ENCODE measurements at places on chromosomes 6 and 20.

DNA sequence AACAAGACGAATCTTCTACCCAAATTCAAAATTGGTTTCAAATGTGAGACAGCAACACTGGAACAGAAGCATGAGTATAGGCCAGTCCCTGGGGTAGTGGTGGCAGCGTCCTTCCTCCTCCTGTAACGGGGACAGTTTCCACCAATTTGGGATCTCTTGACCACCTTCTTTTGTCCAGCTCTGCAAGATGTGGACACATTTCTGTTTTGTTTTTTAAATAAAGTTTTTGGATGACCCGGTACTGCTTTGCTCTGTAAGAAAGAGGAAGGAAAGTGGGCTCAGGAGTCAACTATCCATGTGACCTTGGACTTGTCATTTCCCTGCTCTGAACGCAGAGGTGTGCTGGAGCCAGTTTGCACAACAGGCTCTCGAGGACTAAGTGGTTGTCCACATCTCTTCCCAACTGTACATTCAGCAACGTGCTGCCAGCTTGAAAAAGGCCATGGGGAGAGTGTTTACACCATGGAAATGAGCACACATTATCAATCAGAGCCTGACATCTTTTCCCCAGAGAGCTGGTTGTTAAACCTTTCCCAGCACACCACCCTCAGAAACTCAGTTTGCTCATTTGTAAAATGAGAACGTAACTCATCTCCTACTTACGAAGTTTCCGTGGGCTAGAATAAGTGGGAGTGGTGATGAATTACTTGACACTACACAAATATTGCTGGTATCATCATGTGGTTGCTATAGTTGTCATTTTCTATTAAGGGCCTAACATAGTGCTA is 66.5 kb downstream of the ADTRP start:
- no peak for DNase-seq

- no peak for DNase-seq
Observed at GRCh38 chr6:21613809-21614208, 20.3 kb downstream of the SOX4 start.

- no peak for DNase-seq
Observed at GRCh38 chr6:101539510-101540245, 146.2 kb downstream of the GRIK2 start.

DNA sequence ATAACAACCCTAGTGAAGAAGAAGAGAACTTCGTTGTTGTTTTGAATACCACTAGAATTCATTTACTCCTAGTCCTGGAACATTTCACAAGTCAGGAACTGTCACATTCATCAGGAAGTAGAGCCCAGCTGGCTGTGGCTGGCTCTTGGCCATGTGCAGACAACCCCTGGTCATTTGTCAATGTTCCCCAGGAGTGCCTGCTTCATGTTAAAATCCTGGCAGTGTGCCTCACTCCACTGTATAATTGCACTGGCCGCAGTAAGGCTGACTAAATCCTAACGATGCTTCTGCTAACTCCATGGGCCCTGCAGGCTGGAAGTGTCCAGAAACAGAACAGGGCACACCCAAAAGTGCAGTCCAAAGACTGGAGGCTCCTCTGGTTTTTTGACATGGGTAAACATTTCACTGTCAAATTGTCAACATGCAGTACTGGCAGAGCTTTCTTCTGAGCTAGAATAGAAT is 41.5 kb upstream of the ADGRF1 start:
- DNase-seq = no peak

GRCh38 chr6:24974182-24975171 is 38.7 kb upstream of the RIPOR2 start:
- no peak for DNase-seq

DNA sequence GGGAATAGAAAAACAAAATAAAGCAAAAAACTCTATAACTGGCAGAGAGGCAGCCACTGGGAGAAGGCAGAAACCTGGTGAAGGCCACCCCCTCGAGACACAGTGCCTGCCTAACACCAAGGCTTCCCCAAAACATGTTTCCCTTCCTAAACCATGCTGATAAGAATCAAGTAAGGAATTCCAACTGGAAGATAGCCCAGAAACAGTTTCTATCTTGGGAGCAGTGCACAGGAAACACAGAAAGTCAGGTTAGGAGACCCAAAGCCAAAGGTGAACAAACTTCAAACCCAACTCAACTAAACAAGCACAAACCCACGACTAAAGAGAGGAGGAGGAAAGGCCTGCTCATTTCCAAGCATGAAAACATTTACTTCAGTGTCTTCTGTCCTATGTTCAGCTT is 433.7 kb upstream of the RGS17 start:
- DNase-seq = no peak

DNA sequence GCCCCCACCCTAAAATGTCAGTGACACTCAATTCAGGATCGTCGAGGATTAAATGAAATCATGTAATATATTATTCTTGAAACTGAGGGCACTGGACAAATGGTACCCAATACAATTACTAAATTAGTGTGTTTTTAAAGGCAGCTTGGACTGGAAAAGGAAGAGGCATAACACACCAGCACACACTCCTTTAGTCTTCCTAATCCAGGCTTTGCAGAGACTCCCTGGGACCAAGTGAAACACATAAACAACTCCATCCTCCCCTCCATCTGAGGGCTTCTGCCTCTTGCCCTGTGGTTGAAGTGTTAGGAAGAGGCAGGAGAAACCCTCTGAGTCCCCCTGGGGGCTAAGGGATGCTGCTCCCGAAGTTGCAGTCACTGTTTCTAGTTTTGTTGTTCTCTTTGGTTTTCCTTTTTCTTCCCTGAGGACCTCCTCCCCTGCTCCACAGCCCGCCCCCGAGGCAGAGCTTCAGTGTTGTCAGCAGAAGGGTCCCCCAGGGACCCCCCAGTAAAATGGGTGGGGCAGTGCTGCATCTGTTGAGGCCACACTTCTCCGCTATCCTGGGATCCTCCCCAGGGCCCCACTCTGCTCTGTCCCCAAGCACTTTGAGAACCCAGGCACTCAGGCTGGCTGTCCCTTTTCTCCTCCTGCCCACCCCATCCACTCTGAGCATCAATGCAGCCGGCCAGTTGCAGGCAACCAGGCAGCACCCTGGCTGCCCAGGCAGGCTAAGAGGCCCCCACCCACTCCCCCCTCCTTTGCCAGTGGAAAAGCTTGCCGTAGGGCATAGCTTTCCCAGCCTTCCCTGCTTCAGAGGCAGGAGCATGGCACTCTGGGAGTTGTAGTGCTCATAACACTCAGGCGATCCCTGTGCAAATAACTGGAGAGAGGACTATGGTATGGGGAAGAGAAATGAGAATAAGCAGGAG is 5.9 kb downstream of the TMEM63B start:
- DNase-seq = no peak

DNA sequence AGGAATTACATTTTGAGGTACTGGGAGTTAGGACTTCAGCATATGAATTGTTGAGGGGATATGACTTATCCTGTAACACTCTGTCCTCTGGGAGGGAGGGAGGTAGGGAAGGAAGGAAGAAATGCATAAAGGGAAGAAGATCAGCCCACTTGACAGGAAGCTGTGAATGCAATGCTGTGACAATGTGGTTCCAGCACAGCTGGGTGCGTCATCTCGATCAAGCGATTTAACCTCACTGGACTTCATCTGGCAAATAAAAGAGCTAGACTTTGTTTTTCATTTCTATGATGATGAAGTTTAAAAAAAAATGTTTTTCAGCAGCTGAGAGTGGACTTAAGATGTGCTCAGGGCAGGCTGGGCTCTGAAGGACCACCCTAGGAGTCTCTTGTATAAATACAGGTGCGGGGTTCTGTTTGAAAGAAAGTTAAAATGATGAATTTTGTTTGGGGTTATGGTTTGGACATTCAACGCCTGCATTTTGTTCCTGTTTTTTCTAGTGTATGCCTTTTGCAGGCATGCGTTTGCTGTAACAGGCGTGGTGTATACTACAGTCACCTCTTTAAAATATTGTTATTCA is 178.1 kb downstream of the RIMS1 start:
- no peak for DNase-seq

DNA sequence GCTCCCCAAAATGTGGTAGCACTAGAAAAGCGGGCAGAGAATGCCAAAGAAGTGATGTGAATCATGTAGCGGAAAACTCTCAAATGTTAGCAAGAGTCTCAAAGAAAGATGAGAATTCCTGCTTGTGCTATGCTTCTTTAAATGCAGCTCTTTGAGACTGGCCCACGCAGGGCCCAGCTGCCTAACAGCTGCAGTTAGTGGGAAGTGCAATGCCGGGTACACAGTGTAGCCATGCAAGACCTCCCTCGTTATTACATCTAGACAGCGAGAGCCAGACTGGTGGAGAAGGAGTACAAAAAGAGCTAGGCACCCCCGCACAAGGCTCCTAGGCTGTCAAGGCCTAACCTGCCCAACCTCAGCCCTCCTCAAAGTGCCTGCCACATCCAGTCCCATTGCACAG is 201.7 kb upstream of the PRDM1 start:
- DNase-seq = no peak

DNA sequence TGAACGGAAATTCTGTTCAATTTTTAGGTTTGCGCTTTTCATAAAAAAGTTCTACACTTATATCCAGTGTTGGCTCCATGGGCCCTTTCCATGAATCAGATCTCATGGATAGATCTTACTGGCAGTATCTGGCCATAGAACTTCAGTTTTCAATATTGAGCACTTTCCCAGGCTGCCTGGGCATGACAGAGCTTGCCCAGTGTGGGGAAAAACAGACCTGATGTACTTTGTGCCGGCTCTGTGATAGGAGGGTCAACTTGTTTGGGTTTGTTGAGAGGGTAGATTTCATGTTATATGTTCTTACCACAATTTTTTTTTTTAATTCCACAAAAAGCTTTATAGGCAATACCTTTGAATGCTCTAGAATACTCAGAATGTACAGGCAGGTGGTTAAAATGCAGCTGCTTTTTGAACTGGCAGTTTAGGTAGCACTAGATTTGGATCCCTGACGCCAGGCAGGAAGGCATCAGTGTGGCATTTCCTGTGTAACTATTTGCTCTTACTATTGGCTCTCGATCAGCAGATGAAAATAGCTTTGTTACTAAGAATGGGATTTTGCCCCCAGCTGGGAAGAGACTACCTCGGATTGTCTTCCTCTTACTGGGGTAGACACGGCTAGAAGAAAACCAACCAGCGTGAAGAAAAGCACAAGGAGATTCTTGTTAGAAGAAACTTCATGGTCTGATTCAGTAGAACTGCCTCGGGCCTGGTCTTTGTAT is 404.9 kb upstream of the SOX4 start:
- no peak for DNase-seq

GRCh38 chr6:119163006-119163405 is 84.5 kb upstream of the FAM184A start:
- no peak for DNase-seq

GRCh38 chr6:105994591-105995390 is 91.3 kb upstream of the PRDM1 start:
- DNase-seq = no peak

- no peak for DNase-seq
Observed at GRCh38 chr6:30965140-30965601, 18.3 kb upstream of the MUC21 start.

DNA sequence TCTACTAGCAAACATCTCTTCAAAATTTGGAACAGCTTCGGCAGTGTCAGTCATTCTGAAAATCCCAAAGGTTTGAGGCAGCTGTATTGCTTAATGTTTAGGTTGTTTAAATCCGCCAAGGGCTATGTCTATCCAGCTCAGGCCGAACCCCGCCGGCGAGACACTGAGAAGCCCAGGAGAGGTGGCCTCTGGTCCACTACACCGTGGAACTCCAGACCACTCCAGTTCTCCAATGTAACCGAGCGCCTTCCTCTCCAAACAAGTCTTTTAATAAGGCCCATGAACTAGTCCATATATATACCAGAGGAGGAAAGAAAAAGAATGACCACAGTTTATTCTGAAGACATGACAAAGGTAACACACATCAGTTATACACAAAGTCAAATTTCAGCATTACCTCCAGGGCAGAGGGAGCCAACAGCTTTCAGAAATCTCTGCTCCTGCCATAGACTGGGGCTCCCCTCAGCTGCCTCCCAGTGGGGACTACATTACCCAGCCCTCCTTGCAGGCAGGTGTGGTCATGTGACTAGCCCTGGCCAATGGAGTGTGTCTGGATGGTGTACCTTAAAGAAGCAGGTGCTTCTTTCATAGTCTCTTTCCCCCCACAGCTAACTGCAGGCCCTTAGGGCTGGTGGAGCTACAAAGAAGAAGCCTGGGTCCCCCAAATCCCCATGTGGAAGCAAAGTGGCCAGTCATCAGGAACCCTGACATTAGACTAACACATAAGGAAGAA is at the start of gene RAMACL:
RAMACL (minus strand) TSS at position 255 of the 733 bp plus-strand sequence; CDS start at position 54, 201 bp downstream.
- no peak for DNase-seq

- no peak for DNase-seq
Observed at GRCh38 chr6:45738057-45738455, 277.6 kb downstream of the CLIC5 start.

DNA sequence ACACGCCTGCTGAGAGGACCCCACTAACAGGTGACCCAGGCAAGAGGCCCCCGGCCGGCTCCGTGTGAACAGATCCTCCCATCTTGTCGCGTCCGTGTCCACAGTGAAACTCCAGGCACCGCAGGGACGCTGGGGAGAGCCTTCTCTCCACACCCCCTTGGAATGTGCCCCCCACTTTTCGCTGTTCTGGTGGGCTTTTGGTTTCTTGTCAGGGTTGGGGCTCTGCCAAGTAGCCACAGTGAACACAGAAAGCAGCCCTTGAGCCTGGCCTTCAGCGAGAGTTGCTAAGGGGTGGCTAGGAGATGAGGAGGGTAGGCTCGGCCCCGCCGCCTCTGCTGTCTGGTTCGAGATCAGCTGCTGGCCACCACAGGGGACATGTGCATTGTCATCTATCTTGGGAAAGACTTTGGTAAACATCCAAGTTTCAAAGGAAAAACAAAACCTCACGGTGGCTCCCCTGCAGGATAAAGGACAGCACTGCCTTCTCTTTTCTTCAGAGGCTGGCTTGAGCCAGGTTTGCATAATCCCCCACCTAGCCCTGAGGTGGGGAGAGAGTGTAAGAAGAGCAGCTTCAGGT is 22.7 kb downstream of the SYNDIG1 start:
- DNase-seq = no peak

DNA sequence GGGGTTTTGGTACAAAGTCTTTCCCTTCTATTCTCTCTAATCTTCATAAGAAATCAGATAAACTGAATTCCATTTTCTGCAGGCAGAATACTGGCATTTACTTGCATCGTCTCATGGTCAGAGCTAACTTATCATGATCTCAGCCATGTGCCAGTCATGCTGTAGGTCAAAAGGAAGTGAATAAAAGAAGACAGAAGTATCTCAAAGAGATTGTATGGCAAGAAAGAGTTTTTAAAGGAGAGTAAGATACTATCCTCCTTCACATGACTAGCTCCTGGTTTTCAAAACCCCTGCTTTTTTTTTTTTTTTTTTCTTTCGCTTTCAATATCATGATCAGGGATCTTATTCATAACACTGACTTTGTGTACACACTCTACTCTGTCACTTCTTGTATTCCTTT is 398.3 kb downstream of the C6orf118 start:
- no peak for DNase-seq

All from stimulated activated CD8-positive, alpha-beta memory T cell treated with anti-CD3 and anti-CD28 coated beads, Interleukin-4, amount 100 ng/mL, for 1 hour (primary cell).